ENCODE measurements at places on chromosomes 7 and 10. TPM values are rescaled to one million over a fixed set of nuclear protein-coding genes. Genes with fewer than 3 reads are reported as not detected.

GRCh38 chr10:80202934-80203834 is 2.2 kb downstream of the ANXA11 start:
- peak; percentile 83 for DNase-seq

GRCh38 chr10:127525686-127526085 is 23.4 kb upstream of the NPS start:
- DNase-seq: no peak

GRCh38 chr10:90977855-90978486 is 57.1 kb upstream of the ANKRD1 start:
- no peak for DNase-seq

- no peak for DNase-seq
These were observed 60.4 kb upstream of the NCAPG2 start for GRCh38 chr7:158765020-158765419.

- DNase-seq: no peak
These were observed 34.3 kb downstream of the R3HCC1L start for GRCh38 chr10:98168766-98169165.

- DNase-seq: no peak
These were observed 245.4 kb upstream of the GALNT17 start for GRCh38 chr7:70886547-70886946.

DNA sequence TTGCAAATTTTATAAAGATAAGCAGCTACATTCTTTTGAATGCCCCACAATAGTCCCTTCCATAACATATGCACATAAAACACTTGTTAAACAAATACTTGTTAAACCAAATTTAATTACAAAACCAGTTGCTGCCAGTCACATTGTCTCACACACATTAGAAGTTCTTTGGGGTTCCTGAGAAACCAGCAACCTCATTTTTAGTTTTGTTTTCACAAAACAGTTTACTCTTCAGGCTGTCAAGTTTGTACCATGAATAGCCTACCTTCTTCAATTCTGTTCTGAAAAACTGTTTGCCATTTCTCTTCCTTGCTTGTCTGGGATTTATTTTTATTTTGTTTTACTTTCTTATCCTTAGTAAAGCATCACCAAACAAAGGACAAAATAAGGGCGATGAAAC is 176.5 kb upstream of the PHF14 start:
- no peak for DNase-seq

DNA sequence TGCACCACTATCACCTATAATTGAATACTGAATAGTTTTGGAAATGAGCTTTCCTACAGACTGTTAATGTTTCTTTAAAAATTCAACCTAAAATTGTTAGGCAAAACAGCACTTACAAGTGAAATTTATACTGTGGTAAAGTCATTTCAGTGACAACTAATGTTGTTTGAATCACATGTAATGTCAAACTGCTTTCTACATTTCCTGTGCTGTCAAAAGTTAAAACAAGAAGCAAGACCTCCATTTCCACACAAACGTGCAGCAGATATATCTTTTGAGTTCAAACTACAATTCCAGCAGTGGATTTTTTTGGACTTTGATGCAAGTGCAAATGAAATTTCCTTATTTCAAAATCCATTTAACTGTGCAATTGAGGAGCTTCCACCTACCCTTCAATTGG is 199.8 kb downstream of the RNLS start:
- no peak for DNase-seq

DNA sequence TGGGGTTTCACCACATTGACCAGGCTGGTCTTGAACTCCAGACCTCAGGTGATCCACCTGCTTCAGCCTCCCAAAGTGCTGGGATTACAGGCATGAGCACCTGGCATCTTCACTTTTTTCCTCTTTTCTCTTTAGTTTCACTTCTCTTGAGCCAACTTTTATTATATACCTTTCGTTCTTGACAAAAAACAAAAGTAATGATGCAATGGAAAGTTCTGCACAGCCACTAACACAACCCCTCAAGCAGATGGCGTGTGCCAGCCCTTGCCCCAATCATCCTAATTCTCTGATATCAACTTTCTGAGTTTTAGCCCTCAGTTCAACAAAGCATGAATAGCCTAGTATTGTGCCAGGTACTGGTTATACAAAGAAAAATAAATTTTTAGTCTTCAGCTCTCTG is 223.6 kb downstream of the CHCHD3 start:
- no peak for DNase-seq

GRCh38 chr10:80168162-80168511 is 35.6 kb downstream of the PLAC9 start:
- no peak for DNase-seq

GRCh38 chr7:30117896-30118295 is 16.9 kb upstream of the MTURN start:
- DNase-seq: no peak

DNA sequence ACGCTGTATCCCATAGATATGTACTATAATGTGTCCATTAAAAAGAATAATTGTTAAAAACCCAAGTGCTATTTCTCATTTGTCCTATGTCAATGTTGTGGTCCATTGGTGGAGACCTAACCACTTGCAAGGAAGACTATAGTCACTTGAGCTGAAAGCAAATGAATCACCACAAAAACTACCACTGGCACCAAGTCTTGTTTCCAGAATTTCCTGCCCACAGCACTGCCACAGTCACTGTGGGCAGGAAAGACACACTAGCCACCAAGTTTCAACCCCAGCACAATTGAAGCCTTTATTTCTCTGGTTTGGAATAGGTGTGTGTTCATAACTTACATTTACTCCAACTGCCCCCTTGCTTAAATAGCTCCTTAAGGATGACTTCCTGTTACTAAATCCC is 12.4 kb downstream of the DIP2C start:
- DNase-seq: no peak

GRCh38 chr7:102024005-102024768 is 206.8 kb downstream of the CUX1 start:
- no peak for DNase-seq

- DNase-seq: no peak
These were observed 87.5 kb upstream of the GATAD1 start for GRCh38 chr7:92359801-92360200.

GRCh38 chr7:128135159-128135514 is 103.9 kb upstream of the LRRC4 start:
- no peak for DNase-seq

DNA sequence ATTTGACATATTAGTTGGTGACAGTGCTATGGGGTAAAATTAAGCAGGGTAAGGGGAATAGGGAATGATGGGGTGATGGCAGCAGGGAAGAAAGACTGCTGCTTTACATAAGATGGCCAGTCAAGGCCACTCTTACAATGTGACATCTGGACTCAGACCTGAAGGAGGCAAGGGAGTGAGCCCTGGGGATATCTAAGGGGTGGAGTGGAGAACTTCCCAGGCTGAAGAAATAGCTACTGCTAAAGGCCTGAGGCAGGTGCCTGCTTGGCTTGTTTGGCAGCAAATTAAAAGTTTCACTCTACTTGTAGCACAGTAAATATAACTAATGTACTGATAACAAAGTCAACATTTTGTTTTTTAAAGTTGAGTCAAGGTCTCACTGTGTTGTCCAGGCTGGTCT is 93.5 kb downstream of the IDE start:
- no peak for DNase-seq

DNA sequence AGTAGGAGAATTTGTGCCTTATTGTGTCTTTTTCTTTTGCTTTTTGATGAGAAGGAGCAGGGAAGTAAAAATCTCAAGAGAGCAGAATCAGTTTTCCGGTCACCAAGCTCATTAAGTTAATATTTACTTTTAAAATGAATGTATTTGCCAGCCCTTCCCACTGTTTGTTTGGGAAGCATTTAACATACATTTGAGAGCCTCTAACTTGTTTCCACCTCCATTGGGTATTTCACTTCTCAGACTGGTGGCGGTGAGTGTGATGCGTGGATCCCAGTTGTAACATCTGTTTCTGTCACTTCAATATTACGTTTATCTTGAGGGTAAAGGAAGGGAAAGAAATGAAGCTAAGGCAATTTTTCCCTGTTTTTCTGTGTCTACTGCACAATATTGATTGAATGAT is 22.8 kb downstream of the CDK14 start:
- DNase-seq: no peak

DNA sequence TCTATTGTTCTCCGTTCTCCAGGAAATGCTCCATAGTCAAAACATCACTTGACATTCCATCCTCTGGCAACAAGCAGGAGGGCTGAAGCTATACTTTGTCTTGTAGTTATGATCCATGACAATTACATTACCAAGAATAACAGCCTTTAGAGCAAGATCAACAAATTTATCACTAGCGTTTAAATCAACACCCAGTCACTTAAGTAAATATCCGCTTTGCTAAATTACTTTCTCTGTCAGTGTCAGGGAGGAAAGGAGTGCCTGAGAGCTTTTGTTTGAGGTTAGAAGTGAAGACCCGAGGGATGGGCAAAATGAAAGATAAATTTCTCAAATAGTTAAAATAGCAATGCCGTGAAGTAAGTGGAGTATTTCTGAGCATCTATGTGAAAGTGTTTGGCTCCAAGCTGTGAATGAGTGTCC is 236.1 kb upstream of the BMPER start:
- DNase-seq: no peak

- DNase-seq: no peak
These were observed 101.8 kb downstream of the PTPRE start for GRCh38 chr10:128008521-128009250.

DNA sequence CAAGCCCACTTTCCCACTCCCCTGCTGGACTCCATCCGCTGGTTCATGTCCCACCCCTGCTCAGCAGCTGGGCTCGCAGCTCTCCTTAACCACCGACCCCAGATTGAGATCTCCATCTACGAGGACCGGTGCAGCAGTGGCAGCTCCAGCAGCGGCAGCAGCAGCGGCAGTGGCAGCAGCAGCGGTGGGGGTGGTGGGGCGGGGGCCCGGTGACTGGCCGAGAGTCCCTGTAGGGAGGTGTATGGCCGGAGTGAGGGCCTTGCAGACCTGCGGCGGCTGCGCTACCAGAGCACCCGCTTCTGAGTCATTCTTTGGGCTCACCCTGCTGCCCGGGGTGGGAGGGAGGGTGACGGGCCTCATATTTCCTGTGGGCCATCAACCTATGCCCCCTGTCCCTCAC is 15.8 kb downstream of the GOLGA7B start:
- DNase-seq: no peak

DNA sequence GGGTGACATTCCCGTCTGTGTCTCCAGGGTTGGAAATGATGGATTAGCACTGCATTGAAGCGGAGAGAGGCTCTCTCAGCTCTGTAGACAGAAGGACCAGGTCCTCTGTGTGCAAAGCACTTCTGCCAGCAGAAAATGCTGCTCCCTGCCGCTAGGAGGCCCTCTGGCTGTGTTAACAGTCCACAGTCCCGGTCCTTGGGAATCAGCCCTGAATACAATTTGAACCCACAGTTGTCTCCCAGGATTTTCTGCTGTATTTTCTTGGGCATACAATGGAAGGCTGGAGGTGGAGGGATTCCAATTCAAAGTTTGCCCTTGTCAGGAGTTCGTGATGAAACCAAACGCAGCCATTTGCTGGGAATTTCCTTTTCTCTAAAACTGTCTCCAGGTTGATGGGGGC is 205.2 kb downstream of the GLRX3 start:
- DNase-seq: no peak

- DNase-seq: no peak
These were observed 101.6 kb downstream of the ABLIM1 start for GRCh38 chr10:114556236-114557122.

- DNase-seq: no peak
These were observed 312.1 kb downstream of the SKIDA1 start for GRCh38 chr10:21213381-21213780.

DNA sequence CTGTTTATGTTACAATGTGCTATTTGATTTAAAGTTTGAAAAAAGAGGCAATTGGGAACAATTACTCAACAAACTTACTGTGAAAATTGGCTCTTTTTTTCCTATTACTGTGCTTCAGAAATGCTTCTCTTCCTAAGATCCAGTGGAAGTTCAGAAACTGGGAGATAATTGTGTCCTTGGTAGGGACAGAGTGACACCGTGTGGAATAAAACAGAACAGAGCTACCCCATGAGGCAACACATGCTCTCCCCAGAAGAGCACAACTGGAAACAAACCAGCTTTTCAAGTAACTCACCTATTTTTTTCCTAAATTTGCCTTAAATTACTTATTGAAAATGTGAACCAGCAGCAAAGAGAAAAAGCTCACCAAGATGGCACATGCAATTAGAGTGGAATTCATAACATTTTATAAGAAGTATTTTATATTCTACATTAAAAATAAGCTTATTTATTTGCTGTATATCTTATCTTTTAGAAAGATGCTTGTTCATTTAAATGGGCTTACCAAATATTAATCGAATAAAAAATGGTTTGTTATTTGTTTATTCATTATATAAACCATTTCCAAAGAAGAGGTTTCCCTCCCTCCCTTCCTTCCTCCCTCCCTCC is 346.1 kb upstream of the ANKRD30A start:
- DNase-seq: no peak

DNA sequence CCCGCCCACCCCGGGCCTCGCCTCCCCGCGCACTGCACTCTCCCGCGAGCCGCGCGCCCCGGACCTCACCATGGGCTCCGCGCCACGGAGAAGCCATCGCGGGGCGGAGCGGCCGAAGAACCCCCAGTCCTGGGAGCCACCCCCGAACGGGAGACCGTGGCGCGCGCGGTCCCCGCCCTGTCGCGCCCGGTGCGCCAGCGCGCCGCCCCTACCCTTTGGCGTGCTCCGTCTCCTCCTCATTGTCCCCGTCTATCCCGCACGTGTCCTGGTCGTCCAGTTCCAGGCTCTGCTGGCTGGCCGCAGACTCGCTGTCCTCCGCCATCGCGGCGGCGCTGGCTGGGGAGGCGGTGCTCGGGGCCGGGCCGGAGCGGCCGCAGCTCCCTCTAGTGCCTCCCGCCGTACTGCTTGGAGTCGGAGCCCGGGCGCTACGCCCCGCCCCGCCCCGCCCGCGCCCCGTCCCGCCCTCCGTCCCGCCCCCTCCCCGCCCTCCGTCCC is at the start of gene NMT2:
Gene NMT2, minus strand, starts transcription at position 403 of the 495 bp plus-strand sequence. Its CDS starts 81 bp downstream, at position 322.
- peak; percentile 62 for DNase-seq

CACNB2 gene
- not detected for total RNA-seq

ANKRD2 gene
- total RNA-seq: 8.4 TPM

SFTPA2 gene
- total RNA-seq: not detected

CPN1 gene
- total RNA-seq: not detected

HOXA5 gene
- 0.63 TPM for total RNA-seq

OR2A12 gene
- total RNA-seq: not detected

FAM20C gene
- total RNA-seq: 34.0 TPM

STAG3 gene
- total RNA-seq: 0.83 TPM

TACC2 gene
- 19.6 TPM for total RNA-seq

CH25H gene
- not detected for total RNA-seq

HYCC1 gene
- total RNA-seq: 25.1 TPM

GIMAP1 gene
- total RNA-seq: not detected

FBXO24 gene
- 4.6 TPM for total RNA-seq

ZNF467 gene
- 6.6 TPM for total RNA-seq

All from PC-9 (cell line).